Naive thymus-derived CD4-positive, alpha-beta T cell (primary cell): ENCODE measurements at places on chromosomes 2 and 18.

GRCh38 chr2:231058761-231059550, 2.3 kb downstream of the PSMD1 start:
- DNase-seq, result no peak

- DNase-seq, result no peak
Measured at GRCh38 chr2:241617431-241618154, 19.4 kb downstream of the THAP4 start.

GRCh38 chr2:26723991-26724750, 31.6 kb downstream of the KCNK3 start:
- no peak for DNase-seq

DNA sequence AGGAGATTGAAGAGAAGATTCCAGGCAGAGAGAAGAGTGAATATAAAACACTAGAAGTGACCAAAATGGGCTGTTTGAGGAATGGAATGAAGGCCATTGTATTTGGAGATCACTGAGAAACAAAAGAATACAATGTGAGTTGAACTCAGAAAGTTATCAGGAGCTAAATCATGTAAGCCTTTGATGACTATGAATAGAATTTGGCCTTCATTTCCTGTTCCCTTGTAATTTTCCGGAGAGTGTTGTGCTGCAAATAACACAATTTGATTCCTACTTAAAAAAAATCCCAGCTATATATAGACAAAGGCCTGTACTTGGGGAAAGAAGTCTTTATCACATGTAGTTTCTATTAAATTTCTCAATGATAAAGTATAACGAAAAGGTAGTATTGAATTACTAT, 33.7 kb upstream of the KYNU start:
- DNase-seq, result no peak

GRCh38 chr2:78465707-78466106, 559.8 kb upstream of the REG3G start:
- DNase-seq, result no peak

DNA sequence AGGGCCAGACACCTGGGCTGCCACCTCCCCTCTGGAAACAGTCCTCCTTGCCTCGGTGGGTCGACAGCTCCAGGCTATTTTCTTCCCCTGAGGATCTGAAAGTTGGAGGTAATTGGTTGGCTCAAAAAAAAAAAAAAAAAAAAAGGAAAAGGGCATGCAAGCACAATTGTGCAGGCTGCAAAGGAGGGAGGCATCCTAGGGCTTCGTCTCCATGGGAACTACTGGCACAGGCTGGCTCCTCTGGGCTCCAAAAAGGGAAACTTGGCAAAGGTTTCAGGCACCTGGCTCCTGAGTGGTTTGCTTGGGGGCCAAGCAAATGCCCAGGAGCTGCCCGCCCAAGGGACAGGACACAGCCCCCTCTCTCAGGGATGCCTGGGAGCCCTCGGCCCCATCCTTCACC, 1.1 kb upstream of the KCNIP3 start:
- no peak for DNase-seq

GRCh38 chr18:49768051-49768391, 45.3 kb downstream of the ACAA2 start:
- DNase-seq, result no peak

GRCh38 chr2:120570001-120570400, 165.7 kb upstream of the GLI2 start:
- DNase-seq, result no peak
